ENCODE measurements at places on chromosomes 1 and 21.

GRCh38 chr1:97190326-97190725 is 468.7 kb downstream of the PTBP2 start:
- no peak for DNase-seq

DNA sequence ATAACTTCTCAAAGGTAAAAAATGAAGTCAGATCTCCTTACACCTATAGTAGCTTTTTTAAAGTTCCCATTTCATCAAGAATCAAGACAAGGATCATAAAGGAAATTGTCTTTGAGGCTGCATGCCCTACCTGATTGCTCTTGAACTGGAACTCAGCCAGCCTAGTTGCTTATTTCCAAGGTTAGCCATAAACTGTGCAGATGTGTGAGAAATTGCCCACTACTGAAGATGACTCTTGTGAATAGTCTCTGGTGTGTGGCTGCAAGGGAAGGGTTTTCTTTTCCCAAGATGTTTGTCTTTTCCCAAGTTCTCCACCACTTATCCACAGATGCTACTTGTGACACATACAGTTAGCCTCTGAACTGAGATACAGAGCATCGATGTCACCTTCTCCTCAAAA is 81.7 kb upstream of the DUSP10 start:
- no peak for DNase-seq

GRCh38 chr21:41931041-41931451 is 22.8 kb downstream of the C2CD2 start:
- DNase-seq, result no peak

DNA sequence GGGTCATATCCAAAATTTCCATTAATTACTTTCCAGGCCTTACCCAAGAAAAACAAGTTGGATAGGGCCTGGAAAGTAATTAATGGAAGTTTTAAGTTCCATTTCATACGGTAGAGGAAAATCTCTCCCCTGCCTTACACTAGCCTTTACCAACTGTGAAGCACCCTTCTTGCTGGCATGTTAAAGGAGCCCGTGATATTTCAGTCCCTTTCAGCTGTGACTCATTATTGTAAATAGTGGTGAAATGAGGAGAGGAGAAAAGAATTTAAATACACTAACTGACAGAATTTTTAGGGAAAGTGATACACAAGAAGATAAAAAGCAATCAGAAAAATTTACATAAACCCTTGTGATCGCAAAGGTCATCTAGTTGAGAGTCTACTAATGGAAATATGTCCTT is 20.3 kb upstream of the KAZN start:
- no peak for DNase-seq

DNA sequence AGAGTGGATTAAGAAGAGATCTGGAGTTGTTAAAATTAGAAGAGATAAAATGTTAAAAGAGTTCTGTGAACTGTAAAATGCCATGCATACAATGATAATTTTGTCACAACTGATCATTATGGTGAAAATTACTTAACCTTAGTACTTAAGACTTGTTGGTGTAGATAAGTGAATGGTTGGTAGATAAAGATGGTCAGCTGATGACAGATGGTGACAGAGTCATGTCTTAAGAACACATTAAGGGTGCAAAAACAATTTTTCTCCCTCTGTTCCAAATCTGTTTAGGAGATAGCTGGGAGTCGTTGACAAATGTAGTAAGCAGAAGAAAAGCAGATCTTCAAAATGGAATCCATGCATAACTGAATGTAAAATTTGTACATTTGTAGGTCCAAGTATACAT is 18.5 kb upstream of the CACHD1 start:
- no peak for DNase-seq

DNA sequence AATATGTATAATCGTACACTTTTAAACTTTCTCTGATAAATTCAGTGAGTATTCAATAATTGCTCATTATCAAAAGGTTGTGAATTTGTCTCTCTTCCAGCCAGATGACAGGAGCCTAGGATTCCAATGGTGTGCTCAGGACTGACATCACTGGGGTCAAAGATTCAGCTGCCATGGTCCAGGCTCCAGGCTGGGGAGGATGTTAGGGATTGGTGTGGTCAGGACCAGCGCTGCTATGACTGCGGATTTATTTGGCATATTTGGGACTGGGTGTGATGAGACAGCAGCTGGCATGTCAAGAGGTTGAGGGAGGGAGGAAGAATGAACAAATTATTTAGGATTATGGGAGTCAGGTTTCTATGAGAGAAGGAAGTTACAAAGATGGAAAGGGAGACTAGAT is 48.2 kb upstream of the ABCA4 start:
- DNase-seq, result no peak

GRCh38 chr1:48693674-48694320 is 82.9 kb downstream of the BEND5 start:
- no peak for DNase-seq

GRCh38 chr1:220770245-220770913 is 16.3 kb upstream of the MTARC1 start:
- no peak for DNase-seq

DNA sequence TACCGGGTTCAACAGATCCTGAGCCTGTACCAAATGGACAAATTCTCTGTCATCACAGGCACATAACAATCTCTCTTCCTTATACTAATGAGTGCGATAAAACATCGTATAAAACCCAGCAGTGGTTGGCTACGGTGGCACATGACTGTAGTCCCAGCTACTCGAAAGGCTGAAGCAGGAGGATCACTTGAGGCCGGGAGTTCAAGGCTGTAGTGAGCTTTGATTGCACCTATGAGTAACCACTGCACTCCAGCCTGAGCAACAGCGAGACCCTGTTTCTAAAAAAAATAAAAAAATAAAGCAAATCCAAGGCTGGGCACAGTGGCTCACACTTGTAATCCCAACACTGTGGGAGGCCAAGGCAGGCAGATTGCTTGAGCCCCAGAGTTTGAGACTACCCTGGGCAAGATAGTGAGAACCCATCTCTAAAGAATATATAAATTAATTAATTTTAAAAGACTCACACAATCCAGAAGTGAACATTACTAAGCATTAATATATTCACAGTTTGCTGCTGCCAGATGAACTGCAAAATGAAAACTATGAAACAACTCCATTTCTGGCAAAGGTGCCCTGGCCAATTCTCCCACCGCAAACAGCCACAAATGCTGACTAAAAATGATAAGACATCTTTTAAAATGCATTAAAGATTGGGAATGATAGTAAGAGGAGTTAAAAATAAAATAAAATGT is 13.1 kb downstream of the ZBTB17 start:
- no peak for DNase-seq

- no peak for DNase-seq
Observed at GRCh38 chr1:63073309-63074306, 248.8 kb upstream of the FOXD3 start.

DNA sequence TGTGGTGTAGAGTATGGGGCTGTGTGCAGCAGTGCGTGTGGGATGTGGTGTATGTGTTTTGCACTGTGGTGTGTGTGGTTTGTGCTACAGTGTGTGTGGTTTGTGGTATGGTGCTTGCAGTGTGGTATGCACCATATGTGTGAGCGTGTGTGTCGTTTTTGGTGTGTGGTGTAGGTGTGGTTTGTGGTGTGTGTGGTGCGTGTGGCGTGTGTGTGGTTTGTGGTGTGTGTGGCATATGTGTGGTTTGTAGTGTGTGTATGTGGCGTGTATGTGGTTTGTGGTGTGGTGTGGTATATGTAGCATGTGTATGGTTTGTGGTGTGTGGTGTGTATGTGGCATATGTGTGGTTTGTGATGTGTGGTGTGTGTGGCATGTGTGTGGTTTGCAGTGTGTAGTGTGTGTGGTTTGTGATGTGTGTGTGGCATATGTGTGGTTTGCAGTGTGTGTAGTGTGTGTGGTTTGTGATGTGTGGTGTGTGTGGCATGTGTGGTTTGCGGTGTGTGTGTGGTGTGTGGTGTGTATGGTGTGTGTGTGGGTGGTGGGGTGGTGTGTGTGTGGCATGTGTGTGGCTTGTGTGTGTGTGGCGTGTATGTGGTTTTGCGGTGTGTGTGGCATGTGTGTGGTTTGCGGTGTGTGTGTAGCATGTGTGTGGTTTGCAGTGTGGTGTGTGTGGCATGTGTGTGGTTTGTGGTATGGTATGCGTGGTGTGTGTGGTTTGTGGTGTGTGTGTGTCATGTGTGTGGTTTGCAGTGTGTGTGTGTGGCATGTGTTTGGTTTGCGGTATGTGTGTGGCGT is 53.5 kb upstream of the TRAPPC10 start:
- no peak for DNase-seq

GRCh38 chr1:35539073-35539823 is 18.0 kb downstream of the KIAA0319L start:
- DNase-seq, result peak; percentile 20

DNA sequence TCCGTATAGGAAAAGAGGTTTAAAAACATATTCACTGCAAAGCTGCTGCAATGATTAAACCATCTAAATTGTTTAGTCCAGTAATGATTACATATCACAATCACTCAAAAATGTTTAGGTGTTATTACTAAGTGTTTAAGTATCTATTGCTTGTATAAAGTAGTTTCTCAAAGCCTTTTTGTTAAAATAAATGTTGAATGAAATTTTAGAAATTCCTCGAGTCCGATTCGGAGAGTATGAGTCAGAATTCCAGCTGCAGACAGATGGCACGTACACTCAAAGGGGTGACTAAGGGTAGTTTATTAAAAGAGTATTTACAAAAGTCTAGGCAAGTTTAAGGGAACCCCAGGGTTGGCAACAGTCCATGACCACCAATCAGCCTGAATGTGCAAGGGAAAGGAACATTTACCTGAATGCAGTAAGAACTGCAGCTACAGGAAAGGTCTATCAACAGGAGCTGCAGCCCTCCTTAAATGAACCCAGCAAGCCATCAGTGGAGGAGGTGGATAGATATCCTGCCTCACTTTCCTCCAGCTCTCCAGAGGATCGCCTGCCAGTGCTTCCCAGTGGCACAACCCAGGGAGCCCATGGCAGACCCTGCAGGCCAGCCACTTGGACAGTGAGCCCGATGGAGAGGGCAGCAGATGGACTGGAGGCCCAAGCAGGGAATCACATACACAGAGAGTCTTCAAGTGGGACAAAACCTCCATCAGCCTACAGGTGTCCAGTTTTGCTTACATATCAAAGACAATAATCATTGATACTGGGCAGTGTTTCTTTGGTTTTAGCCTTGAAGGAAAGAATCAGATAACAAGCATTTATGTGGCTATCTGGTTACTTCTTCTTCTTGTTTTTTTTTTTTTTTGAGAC is 92.1 kb upstream of the SLC44A3 start:
- no peak for DNase-seq

GRCh38 chr1:23419180-23419579 is 5.4 kb downstream of the TCEA3 start:
- no peak for DNase-seq

GRCh38 chr21:42376338-42376982 is 10.1 kb upstream of the TFF1 start:
- no peak for DNase-seq

DNA sequence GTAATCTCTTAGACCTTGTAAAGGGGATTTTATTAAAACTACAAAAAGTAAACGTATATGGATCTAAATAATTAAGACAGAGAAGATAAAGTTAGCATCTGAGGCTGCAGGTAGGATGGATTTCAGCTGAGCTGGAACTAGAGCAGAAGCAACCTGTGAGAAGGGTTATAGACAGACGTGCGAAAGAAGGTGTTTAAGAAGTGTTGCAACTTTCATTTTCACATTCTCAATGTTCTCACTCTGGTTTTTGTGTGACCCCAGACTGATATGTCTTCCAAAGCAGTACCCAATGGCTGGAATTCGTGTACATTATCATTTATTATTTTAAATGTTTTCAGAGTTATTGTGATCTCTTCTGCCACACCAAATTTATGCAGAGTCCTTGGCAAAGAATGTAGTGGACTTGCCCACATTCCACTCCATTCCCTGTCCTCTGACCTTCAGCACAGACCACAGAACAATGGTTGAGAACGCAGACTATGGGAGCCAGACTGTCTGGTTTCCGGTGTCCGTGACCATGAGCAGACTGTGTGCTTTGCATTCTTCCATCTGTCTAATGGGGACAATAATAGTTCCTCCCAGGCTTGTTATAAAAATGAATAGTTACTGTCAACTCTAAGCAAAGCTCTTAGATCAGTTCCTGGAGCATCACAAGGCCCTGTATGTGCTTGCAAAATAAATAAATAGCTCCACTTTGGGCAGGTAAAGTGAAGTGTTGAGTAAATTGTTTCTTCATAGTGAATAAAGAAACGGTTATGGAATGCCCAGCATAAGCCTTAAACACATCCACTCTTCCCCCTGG is 140.6 kb upstream of the SAMSN1 start:
- peak; percentile 37 for DNase-seq

- no peak for DNase-seq
Observed at GRCh38 chr1:218211241-218211640, 73.9 kb upstream of the RRP15 start.
